ENCODE measurements at places on chromosomes 12 and 14.

- DNase-seq, result peak; percentile 88
These were observed 411 bp upstream of the NCOR2 start for GRCh38 chr12:124567673-124568373.

DNA sequence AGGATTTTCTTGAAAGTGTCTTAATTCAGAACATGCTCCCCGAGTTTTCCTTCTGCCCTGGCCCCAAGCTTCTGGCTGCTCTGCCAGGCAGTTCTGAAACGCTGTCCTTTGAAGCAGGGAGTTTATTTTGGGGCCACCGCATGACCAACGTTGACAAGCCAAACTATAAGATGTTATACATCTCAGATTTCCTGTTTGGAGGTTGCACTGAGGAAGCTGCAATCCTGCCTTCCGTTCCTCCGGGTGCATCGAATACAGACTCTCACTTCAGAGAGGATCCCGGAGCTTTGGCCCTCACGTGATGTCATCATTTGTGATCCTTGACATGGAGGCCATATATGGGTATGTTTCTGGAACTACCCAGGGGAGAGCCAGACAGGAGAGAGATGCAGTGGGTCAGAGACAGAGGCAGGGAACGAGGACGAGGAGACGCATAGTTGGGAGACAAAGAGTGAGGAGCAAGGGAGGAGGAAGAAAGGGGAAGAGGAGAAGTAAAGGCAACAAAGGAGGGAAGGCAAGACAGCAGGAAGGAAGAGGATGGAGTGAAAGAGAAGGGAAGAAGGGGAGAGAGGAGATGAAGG lies at the start of gene ASB2:
Gene ASB2, minus strand, starts transcription at position 94 of the 581 bp plus-strand sequence. CDS start 12,031 bp downstream, outside the sequence.
- DNase-seq, result no peak

GRCh38 chr12:76586764-76587395 lies 27.3 kb upstream of the OSBPL8 start:
- no peak for DNase-seq

DNA sequence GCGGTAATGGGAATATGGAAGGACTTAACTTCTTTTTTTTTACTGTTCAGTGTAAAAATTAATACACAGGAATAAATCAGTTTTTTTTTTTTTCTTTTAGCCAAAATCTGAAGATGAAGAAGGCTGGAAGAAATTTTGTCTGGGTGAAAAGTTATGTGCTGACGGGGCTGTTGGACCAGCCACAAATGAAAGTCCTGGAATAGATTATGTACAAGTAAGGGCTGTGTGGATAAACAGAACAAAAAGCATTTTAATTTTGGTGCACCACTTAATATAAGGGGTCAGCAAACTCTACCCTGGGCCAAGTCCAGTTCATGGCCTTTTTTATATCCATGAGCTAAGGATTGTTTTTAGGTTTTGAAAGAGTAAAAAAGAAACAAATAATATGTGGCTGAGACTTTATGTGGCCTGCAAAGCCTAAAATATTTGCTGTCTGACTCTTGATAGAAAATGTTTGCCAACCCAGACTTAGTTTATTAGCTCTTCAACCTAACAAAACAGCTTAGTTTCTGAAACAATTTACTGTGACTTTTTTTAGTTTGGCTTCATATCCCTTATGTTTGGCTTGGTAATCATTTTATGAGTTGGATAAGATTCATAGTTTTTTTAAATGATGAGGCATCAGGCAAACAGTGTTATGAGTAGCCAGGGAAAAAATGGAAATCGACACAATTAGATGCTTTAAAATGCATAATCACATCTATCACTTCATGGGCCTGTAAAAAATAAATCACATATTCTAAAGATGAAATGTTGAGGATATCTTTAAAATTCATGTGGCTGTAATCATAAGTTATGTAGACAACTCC lies 8.4 kb downstream of the GEMIN2 start:
- DNase-seq, result no peak

DNA sequence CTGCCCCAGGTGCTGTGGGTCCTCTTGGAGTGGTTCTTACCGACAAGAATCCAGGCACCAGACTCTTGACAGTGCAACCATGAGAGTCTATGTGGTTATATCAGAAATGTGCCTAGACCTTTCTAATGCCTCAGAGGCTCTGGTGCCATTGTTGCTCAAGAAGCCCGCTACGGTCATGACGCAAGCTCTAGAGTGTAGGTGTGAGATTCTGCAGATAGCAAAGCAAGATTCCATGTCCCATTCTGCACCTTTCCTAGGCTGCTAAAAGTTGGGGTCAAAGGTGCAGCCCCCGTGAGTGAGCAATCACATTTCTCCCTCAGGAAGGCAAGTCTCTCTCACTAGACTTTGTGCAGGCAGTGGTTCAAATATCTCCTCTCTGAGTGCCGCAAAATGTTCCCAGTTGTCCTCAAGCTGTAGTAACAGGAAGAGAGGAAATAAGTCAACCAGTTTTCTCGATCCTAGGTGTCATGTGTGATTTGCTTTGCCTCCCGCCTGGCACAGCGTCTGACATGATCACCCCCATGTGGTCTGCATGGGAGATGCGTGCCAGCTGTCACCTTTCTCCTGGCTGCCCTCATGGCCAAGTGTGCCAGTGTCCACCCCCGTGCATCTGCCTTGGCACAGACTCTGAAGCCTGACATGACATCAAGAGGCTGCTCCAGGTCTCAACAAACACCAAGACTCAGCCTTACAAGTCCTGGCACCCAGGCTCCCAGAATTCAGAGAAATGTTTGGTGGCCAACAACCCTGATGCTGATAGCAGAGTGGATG lies 122.5 kb upstream of the COCH start:
- no peak for DNase-seq

GRCh38 chr12:75834591-75834990 lies 197.0 kb downstream of the PHLDA1 start:
- no peak for DNase-seq

DNA sequence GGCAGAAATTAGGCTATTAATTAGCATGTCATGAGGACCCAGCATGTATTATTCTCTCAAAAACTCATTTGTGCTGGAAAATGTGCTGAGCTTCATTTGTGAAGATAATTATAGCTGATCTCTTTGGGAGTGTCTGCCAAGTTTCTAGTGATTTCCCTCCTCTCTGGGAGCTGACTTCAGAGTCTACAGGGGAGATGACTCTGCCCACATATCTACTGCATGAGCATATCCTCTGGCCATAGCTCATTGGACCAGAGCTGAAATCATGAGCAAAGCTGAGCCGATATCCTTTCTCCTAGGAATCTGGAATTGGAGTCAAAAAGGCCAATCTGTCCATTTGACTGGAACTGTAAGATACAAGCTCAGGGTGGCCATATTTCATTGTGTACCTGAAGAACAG lies 5.9 kb downstream of the CCDC198 start:
- DNase-seq, result no peak

GRCh38 chr12:71057330-71057729 lies 100.5 kb downstream of the TSPAN8 start:
- DNase-seq, result no peak

GRCh38 chr14:63383776-63384367 lies 65.1 kb upstream of the GPHB5 start:
- peak; percentile 26 for DNase-seq

DNA sequence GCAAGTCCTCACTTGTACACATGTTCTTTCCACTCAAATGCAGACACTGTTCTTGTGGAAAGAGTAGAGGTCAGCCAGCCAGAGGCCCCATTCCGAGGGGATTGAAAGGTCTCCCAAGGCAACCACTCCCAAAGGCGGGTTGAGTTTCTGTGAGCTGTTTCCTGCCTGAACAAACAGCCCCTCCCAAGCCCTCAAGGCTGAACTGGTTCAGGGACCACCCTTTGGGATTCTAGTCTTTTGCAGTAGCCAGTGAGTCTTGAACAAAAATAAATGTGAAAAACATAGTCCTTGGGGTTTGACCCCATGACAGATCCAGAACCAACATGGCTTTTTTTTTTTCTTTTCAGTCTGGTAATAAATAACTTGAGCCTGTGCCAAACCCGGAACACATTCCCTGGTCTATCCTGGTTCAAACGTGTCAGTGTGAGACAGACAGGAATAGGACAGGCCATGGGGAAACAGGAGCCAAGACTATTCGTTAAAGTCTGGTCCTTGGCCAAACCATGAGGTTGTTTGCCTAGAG lies 17.6 kb upstream of the STK38L start:
- no peak for DNase-seq

- DNase-seq, result no peak
These were observed 62.1 kb upstream of the KIF21A start for GRCh38 chr12:39505023-39505422.

DNA sequence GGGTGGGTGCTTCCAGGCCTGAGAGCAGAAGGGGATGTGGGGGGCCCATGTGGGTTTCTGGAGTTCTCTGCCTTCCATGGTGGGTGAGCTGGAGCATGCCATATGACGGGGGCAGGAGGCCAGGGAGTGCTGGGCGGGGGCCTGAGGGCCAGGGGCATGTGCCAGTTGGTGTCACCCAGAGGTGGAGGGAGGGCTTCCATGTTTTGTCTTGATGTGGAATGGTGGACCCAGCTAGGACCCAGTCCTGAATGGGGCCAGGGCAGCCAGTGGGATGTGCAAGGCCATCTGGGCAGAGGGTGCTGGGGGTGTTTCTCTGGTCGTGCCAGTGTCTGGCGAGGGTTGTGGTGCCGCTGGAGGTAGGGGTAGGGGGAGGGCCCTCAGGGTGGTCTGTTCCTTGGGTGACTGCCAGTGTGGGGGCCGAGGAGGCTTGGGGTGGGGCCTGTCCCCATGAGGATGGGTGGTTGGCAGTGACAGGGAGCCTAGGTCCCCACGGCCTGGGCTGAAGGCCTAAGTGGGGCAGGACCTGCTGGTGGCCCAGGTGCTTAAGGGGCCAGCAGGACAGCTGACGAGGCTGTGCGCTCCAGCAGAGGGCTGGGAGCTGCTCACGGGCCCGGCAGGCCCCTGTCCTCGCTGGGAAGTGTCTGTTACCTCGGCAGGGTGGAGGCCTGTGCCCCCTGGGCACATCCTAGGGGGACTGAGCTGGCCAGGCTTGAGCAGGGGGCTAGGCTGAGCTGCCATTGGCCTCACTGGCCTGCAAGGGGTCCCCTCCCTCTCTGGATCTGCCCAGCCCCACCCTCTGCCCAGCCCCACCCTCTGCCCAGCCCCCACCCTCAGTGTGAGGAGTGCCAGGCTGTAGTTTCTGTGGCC lies 26.8 kb downstream of the CEP170B start:
- no peak for DNase-seq

- no peak for DNase-seq
These were observed 161.7 kb upstream of the RMST start for GRCh38 chr12:97300891-97301290.

DNA sequence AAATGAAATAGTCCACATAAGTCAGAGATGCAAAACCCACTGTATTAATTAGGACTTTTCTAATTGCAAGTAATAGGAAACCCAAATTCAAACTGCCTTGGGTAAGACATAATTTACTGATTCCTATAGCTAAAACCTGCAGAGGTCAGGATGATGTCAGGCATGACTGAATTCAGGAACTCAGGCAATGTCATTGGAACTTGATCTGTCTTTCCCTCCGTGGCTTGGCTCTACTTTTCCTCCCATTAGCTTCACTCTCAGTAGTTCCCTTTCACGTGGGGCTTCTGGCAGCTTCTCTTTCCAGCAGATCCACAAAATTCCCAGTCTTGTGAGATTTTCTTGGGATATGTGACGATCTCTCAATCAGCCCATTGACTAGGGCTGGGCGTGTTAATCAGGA lies 2.4 kb upstream of the JDP2 start:
- no peak for DNase-seq

DNA sequence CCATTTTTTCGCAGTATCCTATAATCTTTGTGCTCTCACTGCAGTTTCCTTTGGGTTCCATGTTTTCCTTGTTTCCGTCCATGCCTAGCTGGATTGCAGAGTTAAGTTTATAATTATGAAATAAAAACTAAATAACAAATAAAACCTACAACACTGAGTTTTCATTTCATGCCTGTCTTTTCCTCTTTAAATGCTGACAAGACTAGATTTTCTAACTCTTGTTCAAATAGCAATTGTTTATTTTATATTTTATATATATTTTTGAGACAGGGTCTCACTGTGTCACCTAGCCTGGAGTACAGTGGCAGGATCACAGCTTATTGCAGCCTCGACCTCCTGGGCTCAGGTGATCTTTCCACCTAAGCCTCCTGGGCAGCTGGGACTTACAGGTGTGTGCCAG lies 5.3 kb upstream of the GEMIN2 start:
- no peak for DNase-seq

GRCh38 chr12:32331133-32331532 lies 68.2 kb upstream of the FGD4 start:
- no peak for DNase-seq

- no peak for DNase-seq
These were observed 94.9 kb upstream of the NEDD1 start for GRCh38 chr12:96812153-96812552.

DNA sequence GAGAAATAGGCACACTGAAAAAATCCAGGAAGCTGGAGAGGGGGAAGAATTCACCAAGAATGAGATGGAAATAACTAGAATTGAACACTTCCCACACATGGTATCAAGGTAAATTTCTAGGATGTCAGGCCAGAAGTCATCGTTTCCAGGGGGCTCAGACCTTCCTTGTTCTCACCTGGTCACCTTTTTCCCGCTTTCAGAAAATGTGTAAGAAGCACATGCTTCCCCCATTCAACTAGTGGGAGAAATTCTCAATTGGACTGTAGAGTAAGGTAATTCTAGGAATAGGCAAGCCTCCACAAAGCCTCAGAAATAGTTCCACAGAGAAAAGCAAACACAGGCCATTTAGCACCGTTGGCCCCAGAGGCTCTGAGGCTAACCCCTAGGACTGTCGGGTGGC lies 2.8 kb upstream of the PTMS start:
- no peak for DNase-seq

DNA sequence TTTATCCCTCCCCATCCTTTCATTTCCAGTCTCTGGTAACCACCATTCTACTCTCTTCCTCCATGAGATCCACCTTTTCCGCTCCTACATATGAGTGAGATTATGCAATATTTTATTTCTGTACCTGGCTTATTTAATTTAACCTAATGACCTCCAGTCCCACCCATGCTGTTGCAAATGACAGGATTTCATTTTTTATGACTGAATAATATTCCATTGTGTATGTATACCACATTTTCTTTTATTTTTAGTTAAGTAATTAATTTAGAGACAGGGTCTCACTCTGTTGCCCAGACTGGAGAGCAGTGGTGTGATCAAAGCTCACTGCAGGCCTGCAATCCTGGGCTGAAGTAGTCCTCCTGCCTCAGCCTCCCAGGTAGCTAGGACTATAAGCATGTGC lies 2.6 kb downstream of the LRRK2 start:
- DNase-seq, result no peak

GRCh38 chr12:70664465-70664881 lies 27.2 kb upstream of the PTPRB start:
- no peak for DNase-seq

GRCh38 chr12:27143256-27144069 lies 61.1 kb upstream of the C12orf71 start:
- no peak for DNase-seq

- no peak for DNase-seq
These were observed 133.1 kb downstream of the SLC5A8 start for GRCh38 chr12:101076921-101077320.

- no peak for DNase-seq
These were observed 193.1 kb upstream of the FSCB start for GRCh38 chr14:44700184-44700583.

DNA sequence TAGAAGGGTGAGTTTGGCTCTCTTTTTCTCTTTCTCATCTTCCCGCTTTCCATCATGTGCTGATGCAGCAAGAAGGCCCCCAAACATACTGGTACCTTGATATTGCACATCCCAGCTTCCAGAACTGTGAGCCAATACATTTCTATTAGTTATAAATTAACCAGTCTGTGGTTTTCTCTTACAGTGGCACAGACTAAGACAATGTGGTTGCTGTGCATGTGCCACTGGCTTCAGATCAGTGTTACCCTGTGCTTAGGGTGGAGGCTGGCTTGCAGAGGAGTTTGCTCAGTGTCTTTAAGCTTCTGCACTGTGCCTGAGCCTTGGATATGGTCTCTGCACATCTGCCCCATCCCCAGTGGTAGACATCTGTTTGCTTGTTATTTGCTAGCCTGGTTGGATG lies 5.5 kb downstream of the IFI27L2 start:
- DNase-seq, result no peak

All from GM18507 (cell line).